ENCODE measurements at places on chromosomes 3 and 15.
A peak's percentile ranks its signal among the peaks of the same experiment; 100 is the strongest.

DNA sequence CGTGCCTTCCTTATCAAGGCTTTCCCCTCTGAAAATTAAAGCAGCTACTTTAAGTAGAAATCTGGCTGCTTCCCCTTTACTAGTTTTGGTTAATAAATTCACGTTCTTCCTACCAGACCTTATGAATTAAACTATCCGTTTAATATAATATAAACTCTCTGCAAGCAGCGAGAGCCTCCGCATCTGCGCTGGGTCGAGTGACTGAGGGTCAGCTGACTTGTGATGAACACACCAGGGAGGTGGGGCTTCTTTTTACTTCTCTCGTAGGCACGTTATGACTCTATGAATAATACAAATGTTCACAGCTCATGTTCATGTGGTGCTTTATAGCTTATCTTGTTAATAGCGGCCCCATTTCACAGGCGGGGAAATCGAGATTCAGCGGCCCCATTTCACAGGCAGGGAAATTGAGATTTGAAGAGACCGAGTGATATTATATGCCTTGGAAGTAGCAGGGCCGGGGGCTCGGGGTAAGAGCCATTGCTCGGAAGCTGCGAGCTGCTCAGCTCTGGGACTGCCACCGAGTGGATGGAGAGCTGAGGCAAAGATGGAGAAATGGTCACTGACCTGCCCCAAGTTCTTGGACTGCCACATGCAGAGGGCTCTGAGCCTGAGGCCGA is 8.3 kb downstream of the MUC4 start:
- no peak for DNase-seq

GRCh38 chr3:50147861-50148260 is 7.3 kb upstream of the SEMA3F start:
- no peak for DNase-seq

GRCh38 chr3:126569390-126569975 is 10.8 kb upstream of the C3orf22 start:
- no peak for DNase-seq

DNA sequence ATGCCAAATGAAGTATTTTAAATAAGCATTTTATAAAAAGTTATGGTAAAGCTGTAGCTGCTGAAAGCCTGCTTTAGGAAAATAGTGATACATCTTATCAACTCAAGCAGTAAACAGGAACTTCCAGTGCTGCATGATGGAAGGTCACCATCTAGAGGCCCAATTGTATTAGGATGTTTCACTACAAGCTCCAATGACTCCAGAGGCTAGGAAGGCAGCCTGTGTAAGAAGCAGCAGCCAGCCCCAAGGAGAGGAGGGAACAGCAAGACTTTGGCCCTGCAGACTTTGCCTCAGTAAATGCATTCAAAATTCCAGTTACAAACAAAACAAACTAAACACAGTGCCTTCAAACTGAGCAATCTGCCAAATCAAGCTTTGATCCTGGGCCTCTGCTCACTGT is 32.1 kb downstream of the ILDR1 start:
- peak; percentile 5 for DNase-seq

GRCh38 chr15:23648920-23649515 is 1.4 kb upstream of the MAGEL2 start:
- no peak for DNase-seq

GRCh38 chr3:11290743-11291680 is 18.8 kb downstream of the ATG7 start:
- DNase-seq = no peak

DNA sequence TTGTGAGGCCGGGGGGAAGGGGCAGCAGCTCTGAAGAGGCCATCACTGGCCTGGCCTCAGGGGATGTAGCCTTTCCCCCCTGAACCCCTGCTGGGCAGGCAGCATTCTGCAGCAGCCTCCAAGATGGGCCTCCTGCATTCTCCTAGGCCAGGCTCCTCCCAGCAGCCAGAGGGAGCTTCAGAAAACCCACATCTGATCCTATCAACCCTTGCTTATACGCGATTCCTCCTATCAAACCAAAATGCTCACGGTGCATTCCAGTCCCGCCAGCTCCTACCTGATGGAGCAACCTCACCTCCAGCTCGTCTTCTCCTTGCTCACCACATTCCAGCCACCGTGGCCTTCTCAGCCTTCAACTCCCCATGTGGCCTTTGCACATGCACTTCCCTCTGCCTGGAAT is 85.7 kb downstream of the MEGF11 start:
- no peak for DNase-seq

DNA sequence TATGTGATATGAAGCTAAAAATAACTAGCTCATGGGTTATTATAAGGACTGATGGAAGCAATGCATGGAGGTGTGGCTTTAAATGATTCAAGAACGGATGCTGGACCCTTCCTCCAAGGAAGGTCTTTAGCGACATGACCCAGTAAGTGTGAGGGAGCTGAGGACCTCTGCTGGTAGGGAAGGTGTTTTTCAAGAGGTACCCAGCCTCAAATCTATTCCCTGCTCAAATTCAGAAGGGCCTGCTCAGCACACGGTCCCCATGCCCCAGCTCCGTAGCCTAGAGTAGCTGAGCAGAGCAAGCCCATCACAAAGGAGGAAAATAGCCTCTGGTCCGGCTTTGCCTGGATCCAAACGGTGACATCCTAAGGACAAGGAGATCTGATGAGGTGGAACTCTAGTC is 266.2 kb upstream of the IGF1R start:
- DNase-seq = no peak

DNA sequence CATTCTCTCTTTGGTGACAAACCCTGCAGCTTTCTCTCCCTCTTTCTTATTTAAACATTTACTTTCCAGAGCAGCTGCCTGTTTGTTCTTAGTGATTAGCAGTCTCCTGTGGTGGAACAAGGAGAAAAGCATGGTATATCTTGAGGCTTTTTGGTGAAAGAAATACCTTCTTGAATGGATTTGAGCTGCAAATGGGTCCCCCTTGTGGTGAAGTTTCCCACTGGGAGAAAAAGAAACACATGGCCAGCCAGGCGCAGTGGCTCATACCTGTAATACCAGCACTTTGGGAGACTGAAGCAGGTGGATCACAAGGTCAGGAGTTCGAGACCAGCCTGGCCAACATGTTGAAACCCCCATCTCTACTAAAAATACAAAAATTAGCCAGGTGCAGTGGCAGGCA is 48.3 kb upstream of the ACP3 start:
- peak; percentile 13 for DNase-seq

- DNase-seq = no peak
These were observed 152.8 kb upstream of the GOLGA6L4 start for GRCh38 chr15:84082739-84083138.

GRCh38 chr15:79609506-79609905 is 177.4 kb downstream of the MINAR1 start:
- DNase-seq = no peak

- no peak for DNase-seq
These were observed 3.1 kb downstream of the SLC51B start for GRCh38 chr15:65048241-65048640.

DNA sequence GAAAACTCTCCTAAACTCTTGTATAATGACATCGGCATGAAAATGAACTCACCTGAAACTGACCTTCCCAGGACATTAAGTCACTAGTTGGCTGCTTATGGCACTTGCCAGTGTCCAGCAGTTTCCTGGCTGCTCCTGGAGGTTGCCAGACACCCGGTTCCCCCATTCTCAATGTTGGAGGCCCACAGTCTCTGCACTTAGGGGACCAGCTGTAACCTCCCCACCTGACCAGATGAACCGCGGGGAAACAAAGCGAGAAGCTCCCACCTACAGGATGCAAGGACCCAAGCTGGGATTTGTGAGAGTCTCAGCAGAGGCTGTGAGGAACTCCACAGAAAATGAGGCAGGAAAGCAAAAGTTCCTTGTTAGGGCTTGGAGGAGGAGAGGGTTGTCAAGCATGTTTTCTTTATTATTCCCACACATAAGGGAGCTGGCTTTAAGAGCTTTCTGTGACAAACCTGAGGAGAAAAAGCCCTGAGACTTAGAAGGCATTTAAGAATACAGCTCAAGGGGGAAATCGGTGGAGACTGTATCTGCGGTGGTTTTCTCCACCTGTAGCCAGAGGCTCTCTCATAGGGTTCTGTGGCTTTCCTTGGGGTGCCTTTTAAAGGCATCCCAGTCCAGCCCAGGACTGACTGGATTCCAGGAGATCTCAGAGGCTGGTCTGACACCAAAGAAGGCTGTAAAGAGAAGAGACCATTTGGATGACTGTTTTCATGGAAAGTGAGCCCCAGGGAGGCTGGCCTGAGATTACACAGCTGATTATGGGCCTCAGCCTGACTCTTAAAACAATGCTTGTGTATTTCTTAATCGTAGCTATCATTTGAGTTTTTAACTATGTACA is 4.6 kb downstream of the TPM1 start:
- DNase-seq = no peak

Measured in SW 1271 (cell line).